ENCODE measurements at places on chromosomes 12 and 14.

- no peak for DNase-seq
Observed at GRCh38 chr12:96308881-96309280, 91.4 kb downstream of the CDK17 start.

DNA sequence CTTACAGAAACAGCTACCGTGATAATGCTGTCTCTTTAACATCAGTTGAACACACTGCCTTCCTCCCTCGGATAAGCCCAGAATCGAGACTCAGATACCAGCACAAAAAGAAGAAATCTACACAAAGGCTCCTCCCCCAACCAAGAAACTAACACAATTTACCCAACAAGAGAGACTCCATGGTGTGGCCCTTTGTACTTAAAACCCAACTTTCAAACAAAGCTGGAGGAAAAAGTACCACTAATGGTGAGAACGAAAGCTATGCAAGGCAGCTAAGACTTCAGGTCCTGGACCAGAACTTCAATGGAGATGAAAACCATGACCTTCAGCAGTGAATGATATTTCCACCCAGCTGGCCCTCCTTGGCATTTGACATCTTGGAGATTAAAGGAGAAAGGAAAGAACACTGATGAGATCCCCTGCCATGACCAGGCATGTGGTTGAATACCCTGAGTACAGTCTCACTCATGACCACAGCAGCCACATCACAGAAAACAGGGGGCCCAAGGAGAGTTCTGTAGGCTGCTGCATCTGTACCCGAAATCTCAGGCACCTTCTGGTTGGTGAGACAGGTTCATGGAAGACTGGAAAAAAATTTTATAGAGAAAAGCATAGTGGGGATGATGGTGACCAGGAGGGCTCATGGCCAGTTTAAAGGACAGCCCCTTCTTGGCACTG lies 36.7 kb downstream of the RBM19 start:
- peak; percentile 6 for DNase-seq

DNA sequence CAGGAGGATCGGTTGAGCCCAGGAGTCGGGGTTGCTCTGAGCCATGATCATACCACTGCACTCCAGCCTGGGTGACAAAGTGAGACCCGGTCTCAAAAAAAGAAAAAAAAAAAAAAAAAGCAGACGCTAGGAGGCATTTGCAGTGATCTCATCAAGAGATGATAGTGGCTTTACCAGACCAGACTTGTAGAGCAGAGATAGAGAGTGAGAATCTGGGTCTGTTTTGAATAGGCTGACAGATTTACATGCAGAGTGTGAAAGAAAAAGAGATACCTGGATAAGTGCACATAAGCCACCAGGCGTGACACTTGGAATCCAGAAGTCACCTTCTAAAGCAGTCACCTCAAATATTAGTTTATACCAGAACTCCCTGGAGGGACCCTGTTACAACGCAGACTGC lies 21.1 kb upstream of the FLRT2 start:
- no peak for DNase-seq

DNA sequence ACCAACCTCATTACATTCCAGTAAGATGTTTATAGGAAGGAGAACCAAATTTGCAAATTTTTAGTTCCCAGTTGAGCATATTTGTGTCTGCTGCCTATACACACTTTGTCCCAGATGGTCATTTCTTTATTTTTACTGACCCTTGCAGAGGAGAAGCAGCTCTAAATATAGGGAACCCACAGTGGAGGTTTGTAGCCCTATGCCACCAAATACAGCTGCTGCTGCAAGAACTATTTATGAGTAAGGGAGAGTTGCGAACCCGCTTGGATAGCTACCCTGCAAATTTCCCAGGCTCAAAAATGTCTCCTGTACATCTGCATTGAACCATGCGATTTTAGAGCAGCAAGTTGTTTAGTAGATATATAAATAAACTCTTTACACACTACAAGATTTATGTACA lies 48.2 kb downstream of the NAV3 start:
- no peak for DNase-seq

DNA sequence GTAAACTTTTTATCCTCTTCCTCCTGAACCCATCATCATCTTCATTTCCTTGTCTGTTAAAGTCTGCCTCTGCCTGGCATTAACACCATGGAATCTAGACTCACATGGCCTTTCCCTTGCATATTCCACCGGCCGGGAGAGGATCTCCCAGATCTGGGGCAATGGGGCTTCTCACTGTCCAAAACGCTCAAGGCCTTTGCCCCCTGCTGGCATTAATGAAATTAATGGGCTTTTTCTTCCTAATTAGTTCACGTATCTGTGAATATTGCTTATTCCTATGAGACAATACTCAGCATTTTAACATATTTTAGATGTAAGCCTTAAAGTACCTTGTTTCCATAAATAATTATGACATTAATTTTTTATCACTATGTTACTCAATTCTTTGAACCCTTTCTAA lies 42.9 kb upstream of the CAPRIN2 start:
- no peak for DNase-seq

- DNase-seq, result no peak
Observed at GRCh38 chr14:102630881-102631280, 38.4 kb downstream of the RCOR1 start.

GRCh38 chr12:132116709-132117557 lies 27.2 kb downstream of the DDX51 start:
- no peak for DNase-seq

DNA sequence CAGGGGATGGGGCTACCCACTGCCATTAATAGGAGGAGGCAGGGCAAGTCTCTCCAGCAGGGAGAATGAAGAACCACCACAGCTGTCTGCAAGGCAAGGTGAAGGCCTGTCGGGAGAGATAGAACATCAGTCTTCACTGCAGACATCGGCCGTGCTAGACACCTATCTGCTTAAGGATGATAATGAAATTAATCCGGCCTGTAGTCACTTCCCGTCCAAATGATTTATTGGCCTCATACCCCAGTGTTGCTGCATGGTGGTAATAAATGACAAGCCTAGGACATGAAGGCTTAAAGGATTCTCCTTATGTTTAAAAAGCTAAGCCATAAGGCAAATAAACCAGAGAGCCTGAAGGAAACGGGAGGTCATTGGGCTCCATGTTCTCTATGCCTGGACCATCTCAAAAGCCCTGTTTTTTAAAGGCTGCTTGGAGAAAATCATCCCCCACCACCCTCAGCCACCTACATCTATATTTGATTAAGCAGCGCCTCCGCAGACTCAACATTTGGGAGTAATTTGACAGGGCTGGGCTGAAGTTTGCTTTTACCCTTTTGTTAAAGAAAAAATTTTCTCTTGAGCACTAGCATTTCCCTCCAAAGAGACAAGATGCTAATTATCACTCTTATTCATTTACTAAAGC lies 137.7 kb downstream of the PLXNC1 start:
- DNase-seq, result no peak

GRCh38 chr12:107399046-107399445 lies 286.6 kb upstream of the PWP1 start:
- no peak for DNase-seq

DNA sequence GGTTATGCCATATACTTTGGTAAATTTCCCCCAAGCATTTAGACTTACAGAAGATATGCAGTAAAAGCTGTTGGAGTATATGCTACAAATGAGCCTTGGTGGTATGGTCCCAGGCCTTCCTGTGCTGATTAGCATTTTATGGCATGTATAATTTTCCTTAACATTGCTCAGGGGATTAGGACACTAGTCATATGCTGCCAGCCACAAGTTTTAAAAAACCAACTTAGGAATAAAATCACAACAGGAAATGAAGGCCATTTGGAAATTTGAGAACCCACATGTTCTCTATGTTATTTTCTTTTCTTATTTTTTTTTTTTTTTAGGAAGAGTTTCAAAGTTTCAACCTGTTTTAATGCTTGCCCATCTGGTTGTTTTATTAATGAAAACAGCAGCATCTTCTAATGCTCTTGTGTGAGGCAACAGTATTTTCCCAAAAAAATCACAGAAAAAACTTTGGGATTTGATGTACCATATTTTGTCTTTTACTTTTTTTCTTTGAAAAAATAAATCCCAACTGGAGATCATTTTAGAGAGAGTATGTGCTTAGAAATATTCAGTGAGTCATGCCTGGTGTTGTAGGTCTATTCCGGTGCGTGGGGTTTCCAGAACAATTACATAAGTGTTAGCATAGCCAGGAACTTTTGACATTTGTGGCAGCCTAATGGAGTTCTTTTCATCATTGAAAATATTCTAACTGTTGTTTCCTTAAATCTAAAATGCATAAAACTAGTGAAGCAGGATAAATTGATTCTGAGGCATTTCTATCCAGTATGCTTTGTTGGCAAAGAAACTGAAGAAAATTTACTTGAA lies 21.7 kb upstream of the DUSP6 start:
- no peak for DNase-seq

GRCh38 chr12:17326649-17327048 lies 720.7 kb upstream of the LMO3 start:
- no peak for DNase-seq

- DNase-seq, result no peak
Observed at GRCh38 chr12:93102744-93103143, 173.6 kb upstream of the EEA1 start.
